ENCODE measurements at places on chromosomes 12 and 14. TPM values are rescaled to one million over a fixed set of nuclear protein-coding genes. Genes with fewer than 3 reads are reported as not detected.
A peak's percentile ranks its signal among the peaks of the same experiment; 100 is the strongest.

GZMB gene
- total RNA-seq, result not detected

PLXNC1 gene
- 2.4 TPM for total RNA-seq

LRCOL1 gene
- total RNA-seq, result not detected

WNT1 gene
- total RNA-seq, result not detected

CPNE6 gene
- total RNA-seq, result not detected

ADIPOR2 gene
- 58.5 TPM for total RNA-seq

MIP gene
- total RNA-seq, result not detected

KERA gene
- not detected for total RNA-seq

CELA1 gene
- total RNA-seq, result not detected

SCN8A gene
- 2.1 TPM for total RNA-seq

ANKS1B gene
- 17.7 TPM for total RNA-seq

STXBP6 gene
- total RNA-seq, result not detected

RIPK3 gene
- total RNA-seq, result not detected

- peaks cover 14% of the 10 kb centered on the region for H3K4me1 ChIP-seq
- DNase-seq, result peak; percentile 88
- no peak overlapping the region for H3K4me3 ChIP-seq
- no peaks in the 10 kb centered on the region for H3K27me3 ChIP-seq
These were observed 38.9 kb downstream of the PPP1R13B start for GRCh38 chr14:103808403-103809001.

DNA sequence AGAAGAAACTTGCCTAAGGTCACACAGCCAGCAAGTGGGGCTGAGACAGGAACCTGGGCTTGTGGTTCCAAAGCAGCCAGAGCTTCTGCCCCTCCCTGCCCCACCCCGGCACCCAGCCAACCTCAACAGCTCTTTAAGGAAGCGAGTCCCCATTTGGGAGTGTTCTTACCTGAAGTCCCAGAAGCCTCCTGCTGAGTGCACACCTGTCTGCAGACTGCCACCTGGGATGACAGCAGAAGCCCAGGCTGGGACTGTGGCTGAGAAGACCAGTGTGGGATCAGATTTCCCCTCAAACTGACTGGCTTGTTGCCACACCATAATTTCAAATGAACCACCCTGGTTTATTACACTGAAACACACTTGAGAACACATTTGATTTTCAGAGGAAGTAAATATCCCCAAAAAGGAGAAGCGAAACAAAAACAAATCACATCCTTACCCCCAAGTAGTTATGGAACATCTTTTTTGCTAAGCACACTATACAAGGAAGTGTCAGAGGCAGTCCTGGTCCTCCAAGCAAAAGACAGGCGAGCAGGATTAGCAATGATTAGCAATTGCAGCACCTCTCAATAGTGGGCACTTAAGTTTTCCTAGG is 6.3 kb upstream of the RIN3 start:
- no peak overlapping the region for H3K27ac ChIP-seq
- no peaks in the 10 kb centered on the region for H3K36me3 ChIP-seq

GRCh38 chr14:88831284-88831683 is 6.8 kb downstream of the TTC8 start:
- peaks cover 5% of the 10 kb centered on the region for H3K36me3 ChIP-seq
- H3K27me3 ChIP-seq, result no peaks in the 10 kb centered on the region
- H3K4me3 ChIP-seq, result no peak overlapping the region
- peaks cover 43% of the 10 kb centered on the region for H3K4me1 ChIP-seq
- H3K27ac ChIP-seq, result peak overlapping the region; percentile 59
- peak; percentile 89 for DNase-seq

- H3K4me3 ChIP-seq, result no peak overlapping the region
- H3K27ac ChIP-seq, result no peak overlapping the region
- peaks cover 20% of the 10 kb centered on the region for H3K36me3 ChIP-seq
These were observed 98.9 kb downstream of the NUMB start for GRCh38 chr14:73359445-73359844.

DNA sequence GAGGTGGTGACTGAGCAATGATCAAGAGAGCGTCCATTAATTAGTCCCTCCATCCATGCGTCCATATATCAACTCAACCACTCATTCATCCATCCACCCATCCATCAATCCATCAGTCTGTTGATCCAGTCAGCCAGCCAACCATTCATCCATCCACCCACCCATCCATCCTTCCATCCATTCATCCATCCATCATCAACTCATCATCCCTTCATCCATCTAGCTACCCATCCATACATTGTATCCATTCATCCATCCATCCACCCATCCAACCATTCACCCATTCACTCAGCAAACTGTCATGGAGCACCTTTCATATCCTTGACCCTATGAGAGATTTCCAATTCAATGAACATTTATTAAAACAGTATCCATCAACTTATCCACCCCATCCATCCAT is 28.1 kb downstream of the MAP1LC3B2 start:
- DNase-seq, result no peak
- peaks cover 1% of the 10 kb centered on the region for H3K4me1 ChIP-seq
- no peak overlapping the region for H3K27ac ChIP-seq

- H3K4me3 ChIP-seq, result no peak overlapping the region
- DNase-seq, result no peak
- peaks cover 26% of the 10 kb centered on the region for H3K27me3 ChIP-seq
- peaks cover 5% of the 10 kb centered on the region for H3K4me1 ChIP-seq
These were observed 12.1 kb downstream of the C14orf132 start for GRCh38 chr14:96051231-96051630.

DNA sequence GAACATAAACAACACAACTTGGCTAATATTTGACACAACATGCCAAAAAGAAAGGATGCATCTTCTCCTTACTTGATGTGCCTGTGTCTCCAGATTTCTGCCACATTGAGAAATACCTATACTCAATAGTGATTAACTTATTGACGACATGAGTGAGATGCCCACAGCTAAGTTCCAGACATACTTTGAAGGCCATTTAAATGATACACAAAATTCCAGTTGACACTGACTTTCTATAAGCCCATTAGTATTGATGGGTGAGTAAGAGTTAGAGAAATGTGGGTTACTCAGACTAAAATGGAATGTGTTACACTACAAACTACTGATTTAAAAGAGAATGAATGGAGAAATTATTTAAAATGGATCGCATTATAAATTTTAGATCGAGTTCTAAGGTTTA is 838.2 kb upstream of the MGAT4C start:
- H3K4me1 ChIP-seq, result no peaks in the 10 kb centered on the region
- H3K36me3 ChIP-seq, result no peaks in the 10 kb centered on the region

DNA sequence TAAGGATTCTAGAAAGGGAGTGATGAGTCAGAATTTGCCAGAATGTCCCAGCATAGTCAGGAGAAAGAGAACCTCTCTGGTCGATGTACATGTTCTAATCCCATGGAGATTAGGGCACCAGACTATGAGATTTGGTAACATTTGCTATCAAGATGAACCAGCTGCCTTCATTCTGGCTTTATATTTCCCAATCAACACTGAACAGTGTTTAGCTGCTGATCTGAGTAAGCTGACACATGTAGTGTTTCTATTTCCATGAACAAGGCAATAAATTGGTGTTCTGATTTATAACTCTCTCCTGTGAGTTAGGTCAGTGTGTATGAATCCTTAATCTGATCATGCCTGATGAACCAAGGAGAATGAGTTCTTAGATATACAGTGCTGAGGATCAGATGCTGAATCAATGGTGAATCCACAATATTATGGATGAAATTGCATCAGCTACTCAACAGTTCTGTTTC is 158.0 kb upstream of the AMIGO2 start:
- no peaks in the 10 kb centered on the region for H3K36me3 ChIP-seq
- H3K27me3 ChIP-seq, result no peaks in the 10 kb centered on the region
- H3K27ac ChIP-seq, result no peak overlapping the region
- DNase-seq, result no peak
- no peak overlapping the region for H3K4me3 ChIP-seq
- H3K4me1 ChIP-seq, result peaks cover 18% of the 10 kb centered on the region

DNA sequence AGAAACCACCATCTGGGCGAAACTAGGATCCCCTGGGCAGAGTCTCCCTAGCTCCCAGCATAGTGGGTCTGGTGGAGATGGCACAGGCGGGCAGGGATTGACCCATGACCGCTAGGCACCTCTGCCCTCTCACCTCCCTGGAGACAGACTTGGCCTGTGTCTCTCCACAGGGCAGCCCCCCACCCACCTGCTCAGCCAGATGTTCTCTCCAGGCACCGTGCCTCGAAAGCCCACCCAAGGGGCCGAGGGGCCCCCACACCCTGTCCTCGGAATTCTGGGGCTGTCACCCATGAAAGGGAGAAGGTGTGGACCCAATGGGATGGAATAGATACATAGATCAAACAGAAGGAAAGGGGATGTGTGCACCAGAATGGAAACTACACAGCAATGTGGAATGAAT is 229.1 kb upstream of the RTL1 start:
- H3K36me3 ChIP-seq, result no peaks in the 10 kb centered on the region
- DNase-seq, result no peak
- H3K27ac ChIP-seq, result no peak overlapping the region
- peaks cover 34% of the 10 kb centered on the region for H3K27me3 ChIP-seq
- H3K4me1 ChIP-seq, result no peaks in the 10 kb centered on the region
- no peak overlapping the region for H3K4me3 ChIP-seq

DNA sequence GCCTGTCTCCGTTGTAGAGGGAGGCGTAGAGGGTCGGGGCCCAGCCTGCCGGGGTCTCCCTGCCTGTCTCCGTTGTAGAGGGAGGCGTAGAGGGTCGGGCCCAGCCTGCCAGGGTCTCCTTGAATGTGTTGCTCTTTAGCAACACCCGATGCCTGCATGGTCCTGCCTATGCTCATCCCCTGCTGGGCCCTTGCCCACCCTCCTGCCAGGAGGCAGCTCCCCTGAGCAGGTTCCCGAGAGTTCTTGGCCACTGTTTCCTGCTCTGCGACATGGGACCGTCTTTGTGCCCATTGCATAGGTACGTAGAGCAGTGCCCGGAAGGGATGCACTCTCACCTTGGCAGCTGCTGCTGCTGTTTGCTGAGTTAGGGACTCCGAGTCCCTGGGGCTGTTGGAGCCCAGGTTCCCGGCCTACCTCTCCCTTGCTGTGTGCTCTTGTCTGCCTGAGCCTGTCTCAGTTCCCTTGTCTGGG is 3.3 kb downstream of the KIF26A start:
- H3K27ac ChIP-seq, result no peak overlapping the region
- H3K27me3 ChIP-seq, result peaks cover 49% of the 10 kb centered on the region
- H3K4me3 ChIP-seq, result no peak overlapping the region
- DNase-seq, result no peak
- H3K4me1 ChIP-seq, result no peaks in the 10 kb centered on the region

DNA sequence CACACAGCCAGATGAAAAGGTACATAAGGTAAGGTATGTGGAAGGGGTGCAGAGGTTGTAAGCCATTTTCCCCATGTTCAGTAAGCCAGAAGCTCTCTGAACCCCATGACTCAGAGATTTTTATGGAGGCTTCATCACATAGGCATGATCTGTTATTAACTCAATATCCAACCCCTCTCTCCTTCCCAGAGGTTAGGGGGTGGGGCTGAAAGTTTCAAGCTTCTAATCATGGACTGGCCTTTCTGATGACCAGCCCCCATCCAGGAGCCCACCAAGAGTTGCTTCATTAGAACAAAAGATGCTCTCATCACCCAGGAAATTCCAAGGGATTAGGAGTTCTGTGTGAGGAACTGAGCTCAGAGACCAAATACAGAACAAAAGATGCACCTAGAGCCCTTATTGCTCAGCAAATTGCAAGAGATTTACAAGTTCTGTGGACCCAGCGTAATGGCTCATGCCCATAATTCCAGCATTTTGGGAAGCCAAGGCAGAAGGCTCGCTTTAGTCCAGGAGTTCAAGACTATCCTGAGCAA is 103.2 kb upstream of the DAAM1 start:
- DNase-seq, result no peak
- H3K4me3 ChIP-seq, result no peak overlapping the region
- no peaks in the 10 kb centered on the region for H3K36me3 ChIP-seq
- H3K4me1 ChIP-seq, result no peaks in the 10 kb centered on the region
- H3K27ac ChIP-seq, result no peak overlapping the region
- peaks cover 32% of the 10 kb centered on the region for H3K27me3 ChIP-seq

DNA sequence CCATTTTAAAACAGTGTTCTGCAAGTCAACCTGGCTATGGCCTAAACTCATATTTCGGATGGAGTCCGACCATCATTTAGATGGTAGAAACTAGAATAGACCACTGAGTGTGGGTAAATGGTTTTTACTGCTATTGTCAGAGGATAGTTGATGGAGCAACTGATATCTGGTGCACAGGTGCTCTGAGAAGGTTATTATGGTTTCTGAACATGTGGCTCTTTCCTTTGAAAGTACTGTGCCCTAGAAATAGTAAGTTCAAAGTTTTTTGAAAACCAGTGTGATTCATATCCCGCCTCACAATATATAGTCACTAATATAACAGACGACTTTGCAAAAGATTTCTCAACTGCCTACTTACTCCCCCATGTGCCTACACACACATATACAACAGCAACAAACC is 64.4 kb upstream of the BTG1 start:
- H3K27me3 ChIP-seq, result no peaks in the 10 kb centered on the region
- DNase-seq, result no peak
- H3K4me1 ChIP-seq, result peaks cover 13% of the 10 kb centered on the region
- no peak overlapping the region for H3K27ac ChIP-seq

DNA sequence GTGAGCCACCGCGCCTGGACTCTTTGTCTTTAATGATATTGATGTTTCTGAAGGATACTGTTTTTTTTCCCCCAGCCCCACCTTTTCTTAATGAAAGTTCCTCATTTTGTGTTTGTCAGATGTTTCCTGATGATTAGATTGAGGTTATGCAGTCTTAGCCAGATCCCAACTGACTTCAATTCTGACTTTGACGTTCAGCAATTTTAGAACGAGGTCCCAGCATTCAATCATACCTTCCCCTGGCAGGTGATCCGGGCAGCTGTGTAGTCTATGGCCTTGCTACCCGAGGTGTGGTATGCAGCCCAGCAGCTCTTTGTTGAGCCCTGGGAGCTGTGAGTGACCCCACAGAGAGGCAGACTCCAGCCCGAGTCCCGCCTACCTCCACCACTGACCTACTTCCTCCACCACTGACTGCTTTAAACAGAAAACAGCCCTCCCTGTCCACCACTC is 82.7 kb downstream of the LGMN start:
- H3K4me1 ChIP-seq, result peaks cover 5% of the 10 kb centered on the region
- peaks cover 5% of the 10 kb centered on the region for H3K36me3 ChIP-seq
- H3K4me3 ChIP-seq, result no peak overlapping the region
- no peak for DNase-seq

GRCh38 chr14:70981000-70981952 is 74.0 kb downstream of the PCNX1 start:
- peak overlapping the region; percentile 12 for H3K27ac ChIP-seq
- H3K36me3 ChIP-seq, result peaks cover 23% of the 10 kb centered on the region
- DNase-seq, result no peak
- H3K27me3 ChIP-seq, result no peaks in the 10 kb centered on the region

- peak overlapping the region; percentile 84 for H3K27ac ChIP-seq
- H3K36me3 ChIP-seq, result peaks cover 9% of the 10 kb centered on the region
- no peak overlapping the region for H3K4me3 ChIP-seq
- peaks cover 73% of the 10 kb centered on the region for H3K4me1 ChIP-seq
- H3K27me3 ChIP-seq, result no peaks in the 10 kb centered on the region
These were observed 78.4 kb downstream of the ITPK1 start for GRCh38 chr14:93037351-93037750.

GRCh38 chr12:92473564-92473963 is 229.2 kb upstream of the PLEKHG7 start:
- DNase-seq, result no peak
- H3K27me3 ChIP-seq, result no peaks in the 10 kb centered on the region
- H3K36me3 ChIP-seq, result no peaks in the 10 kb centered on the region
- no peak overlapping the region for H3K4me3 ChIP-seq
- no peak overlapping the region for H3K27ac ChIP-seq
- H3K4me1 ChIP-seq, result peaks cover under 1% of the 10 kb centered on the region

- no peak within 1 kb of the TSS for H3K27ac ChIP-seq
- H3K36me3 ChIP-seq, result no peaks in the 10 kb centered on the region
- H3K27me3 ChIP-seq, result peaks cover 42% of the 10 kb centered on the region
- no peak within 1 kb of the TSS for H3K4me3 ChIP-seq
These were observed at the start of gene EFS for GRCh38 chr14:23365036-23365731. Gene EFS, minus strand, starts transcription at chr14:23365172. Its CDS starts 147 bp downstream, at chr14:23365025.
